Coronary artery (tissue), 2 donors: ENCODE measurements at places on chromosomes 11 and 22.
A peak's percentile ranks its signal among the peaks of the same experiment; 100 is the strongest.

- DNase-seq, result no peak
Observed at GRCh38 chr22:24571266-24571665, 15.5 kb downstream of the SNRPD3 start.

DNA sequence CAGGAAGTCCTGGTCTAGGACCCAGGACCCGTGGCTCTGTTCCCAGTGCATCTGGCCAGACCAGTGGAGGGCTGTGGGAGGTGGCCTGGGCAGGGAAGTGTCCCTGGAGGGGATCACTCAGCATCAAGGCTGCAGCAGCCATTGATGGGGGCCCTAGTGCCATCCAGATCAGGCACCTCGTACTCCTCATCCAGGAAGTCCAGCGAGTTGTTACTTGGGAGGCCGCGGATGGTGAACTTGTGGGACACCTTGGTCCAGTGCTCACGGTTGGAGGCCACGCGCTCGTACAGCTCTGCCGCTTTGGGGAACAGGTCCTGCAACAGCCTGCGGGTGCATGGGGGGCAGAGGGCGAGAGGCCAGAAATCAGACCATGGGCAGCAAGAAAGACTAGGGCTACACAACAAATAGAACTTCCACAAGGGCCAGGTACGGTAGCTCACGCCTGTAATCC lies 96.9 kb downstream of the PDE2A start:
- DNase-seq, result peak; percentile 55

DNA sequence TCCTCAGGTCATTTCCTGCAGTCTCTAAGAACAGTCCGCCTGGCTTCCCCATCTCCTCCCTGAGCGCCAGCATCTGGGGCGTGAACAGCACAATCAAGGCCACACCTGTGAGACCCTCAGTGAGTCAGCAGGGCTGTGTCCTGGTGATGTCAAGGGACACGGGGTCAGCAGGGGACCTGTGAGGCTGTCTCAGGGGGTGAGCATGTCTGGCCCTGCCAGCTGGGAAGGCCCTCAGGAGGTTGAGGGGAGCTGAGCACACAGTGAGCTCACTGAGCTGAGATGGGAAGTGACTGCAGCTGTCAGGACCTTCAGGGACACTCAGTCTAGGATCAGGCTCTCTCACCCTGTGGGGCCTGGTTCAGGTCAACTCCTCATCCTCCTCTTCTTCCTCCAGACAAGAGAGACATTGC lies 46.6 kb upstream of the VPREB1 start:
- DNase-seq, result no peak

GRCh38 chr11:45580399-45580798 lies 85.0 kb downstream of the CHST1 start:
- no peak for DNase-seq

DNA sequence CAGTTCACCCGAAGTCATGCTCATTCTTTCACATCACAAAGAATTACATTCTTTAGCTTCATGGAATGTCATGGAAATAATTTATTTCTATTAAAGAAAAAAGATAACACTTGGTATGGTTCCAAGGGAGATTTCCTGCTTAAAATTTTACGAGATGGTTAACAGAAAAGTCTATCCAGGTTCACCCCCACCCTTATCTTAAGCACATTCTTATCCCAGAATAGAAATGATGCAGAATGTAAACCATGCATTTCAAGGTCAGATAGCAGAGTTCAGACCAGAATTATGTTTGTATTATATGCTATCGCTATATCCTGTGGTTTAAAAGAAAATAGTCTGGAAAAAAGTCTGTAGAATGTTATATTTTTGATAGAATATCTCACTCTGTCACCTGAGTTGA lies 58.7 kb downstream of the GAS2 start:
- DNase-seq, result no peak
